CD4-positive, alpha-beta T cell treated with Interleukin-6 at 100 ng/mL for 8 hours (primary cell): ENCODE measurements at places on chromosomes 5 and 9.

DNA sequence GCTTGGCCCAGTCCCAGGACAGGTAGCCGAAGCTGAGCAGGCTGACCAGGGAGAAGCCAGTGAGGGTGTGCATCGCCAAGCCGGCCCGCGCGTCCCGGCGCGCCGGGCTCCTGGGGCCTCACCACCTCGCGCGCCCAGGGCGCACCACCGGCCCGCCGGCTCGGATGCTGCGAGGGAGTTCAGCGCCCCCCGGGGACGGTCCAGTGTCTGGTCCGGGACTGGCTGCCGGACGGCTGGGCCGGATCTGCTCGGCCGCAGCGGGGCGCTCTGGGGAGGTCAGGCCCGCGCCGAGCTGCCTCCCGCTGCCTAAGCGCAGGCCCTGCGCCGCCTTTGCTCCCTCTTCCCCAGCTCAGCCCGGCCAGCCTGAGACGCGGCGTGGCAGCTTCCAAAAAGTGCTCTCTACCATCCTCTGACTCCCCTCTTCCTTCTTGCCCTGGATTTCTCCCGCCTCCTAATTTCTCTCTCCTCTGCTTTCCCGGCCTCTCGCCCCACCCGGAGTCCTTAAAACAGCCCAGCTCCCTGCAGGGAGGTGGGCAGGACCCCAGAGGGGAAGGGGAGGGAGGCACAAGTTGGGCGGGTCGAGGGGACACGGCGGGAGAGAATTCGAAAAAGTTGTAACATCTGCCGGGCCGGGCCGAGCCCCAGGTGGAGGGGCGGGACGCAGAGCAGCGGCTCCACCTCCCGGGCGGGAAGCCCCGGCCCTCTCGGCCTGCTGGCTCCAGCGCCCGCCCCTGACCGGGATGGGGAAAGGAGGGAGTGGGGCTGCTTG lies at the start of gene ARSI:
ARSI (minus strand) TSS at position 605 of the 769 bp plus-strand sequence; CDS start at position 73, 532 bp downstream.
- no peak for DNase-seq

GRCh38 chr5:57072218-57072892 lies 101.5 kb upstream of the GPBP1 start:
- no peak for DNase-seq

- no peak for DNase-seq
Observed at GRCh38 chr5:11602298-11602697, 301.9 kb downstream of the CTNND2 start.

GRCh38 chr5:32814620-32815019 lies 103.5 kb downstream of the NPR3 start:
- no peak for DNase-seq

- DNase-seq = no peak
Observed at GRCh38 chr9:100082782-100083181, 16.0 kb downstream of the ERP44 start.

DNA sequence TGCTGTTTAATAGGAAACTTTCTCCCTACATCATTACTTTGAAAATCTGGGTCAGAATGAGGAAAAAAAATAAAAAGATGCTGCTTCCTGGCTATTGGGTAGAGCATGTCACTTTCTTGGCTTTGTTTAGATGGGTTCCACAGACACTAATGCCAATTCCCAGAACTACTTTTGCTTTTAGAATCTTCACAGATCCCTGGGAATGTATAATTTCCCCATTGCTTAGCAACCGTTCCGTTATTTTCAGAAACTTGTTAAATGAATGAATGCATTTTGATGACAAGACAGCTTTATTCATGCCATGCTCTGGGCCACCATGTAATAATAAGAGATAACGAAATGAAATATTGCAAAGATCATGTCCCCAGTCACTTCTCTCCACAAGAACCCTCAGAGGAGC lies 126.5 kb upstream of the TRPC7 start:
- DNase-seq = no peak

DNA sequence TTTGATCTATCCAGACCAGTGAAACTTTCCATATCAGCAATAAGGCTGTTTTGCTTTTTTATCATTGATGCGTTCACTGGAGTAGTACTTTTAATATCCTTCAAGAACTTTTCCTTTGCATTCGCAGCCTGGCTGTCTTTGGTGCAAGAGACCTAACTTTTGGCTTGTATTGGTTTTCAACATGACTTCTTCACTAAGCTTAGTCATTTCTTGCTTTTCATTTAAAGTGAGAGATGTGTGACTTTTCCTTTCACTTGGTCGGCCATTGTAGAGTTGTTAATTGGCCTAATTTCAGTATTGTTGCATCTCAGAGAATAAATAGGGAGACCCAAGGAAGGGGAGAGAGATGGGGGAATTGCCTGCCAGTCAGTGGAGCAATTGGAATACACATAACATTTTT lies 26.4 kb upstream of the CMYA5 start:
- no peak for DNase-seq

DNA sequence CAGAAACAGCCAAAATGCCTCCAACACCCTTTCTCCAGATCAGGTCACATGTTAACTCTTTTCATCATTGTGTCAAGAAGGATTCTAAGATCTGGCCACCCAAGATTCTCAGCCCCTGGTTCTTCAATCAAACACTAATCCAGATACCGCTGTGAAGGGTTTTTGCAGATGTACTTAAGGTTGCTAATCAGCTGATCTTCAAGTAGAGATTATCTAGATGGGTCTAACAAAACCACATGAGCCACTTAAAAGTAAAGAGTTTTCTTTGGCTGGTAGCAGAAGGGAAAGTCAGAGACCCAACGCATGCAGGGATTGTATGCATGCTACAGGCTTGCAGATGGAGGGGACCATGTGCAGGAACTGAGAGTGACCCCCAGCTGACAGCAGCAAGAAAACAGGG lies 267.9 kb downstream of the CDK5RAP2 start:
- DNase-seq = no peak

DNA sequence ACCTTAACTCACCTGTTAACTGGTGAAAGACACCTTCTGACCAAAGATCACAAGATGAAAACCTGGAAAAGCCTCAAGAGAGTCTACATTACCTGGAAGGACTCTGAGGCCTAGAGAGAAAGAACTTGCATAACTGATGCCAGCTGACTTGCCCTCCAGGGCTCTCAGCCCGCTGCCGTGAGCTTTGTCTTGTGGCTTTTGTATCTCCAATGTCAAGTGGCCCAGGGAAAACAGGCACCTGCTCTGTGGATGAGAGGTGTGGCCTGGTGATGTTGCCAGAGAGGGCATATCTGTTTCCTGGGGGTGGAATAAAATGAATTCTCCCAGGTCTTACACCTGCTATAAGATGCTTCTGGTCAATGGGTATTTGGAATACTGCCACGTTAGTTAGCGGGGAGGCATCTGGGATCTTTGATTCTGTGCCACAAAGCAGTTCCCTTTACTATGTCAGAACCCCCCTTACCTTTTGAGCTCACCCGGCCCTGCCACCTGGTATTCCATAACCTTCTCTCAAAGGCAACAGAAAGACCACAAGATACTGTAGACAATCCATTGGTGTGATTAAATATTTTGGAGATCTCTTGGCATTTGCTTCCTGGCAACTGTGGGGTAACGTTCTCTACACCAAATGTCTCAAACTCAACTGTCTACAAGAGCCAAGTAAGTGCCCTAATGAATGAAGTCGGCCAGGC lies 54.9 kb upstream of the N4BP3 start:
- DNase-seq = no peak

DNA sequence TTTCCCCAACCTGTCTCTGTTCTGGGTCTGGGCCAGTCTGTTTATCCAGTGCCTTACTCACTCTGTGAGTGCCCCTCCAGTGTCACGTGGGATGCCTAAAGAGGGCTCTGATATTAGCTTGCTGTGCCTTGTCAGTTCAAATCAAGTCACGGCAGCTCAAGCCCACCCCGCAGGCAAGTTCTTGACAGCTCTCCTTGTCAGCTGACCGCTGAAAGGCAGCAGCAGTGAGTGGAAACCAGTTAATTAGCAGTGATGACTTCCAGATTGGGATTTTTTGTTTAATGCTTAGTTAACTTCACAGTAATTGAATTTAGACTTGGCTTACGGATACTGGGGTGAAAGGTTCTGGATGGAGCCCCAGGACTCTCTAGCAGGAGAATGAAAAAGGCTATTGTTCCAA lies 210.1 kb downstream of the PSAT1 start:
- DNase-seq = no peak

- DNase-seq = no peak
Observed at GRCh38 chr9:87193151-87193550, 245.8 kb upstream of the GAS1 start.

GRCh38 chr5:153700940-153701339 lies 210.5 kb downstream of the GRIA1 start:
- DNase-seq = no peak

DNA sequence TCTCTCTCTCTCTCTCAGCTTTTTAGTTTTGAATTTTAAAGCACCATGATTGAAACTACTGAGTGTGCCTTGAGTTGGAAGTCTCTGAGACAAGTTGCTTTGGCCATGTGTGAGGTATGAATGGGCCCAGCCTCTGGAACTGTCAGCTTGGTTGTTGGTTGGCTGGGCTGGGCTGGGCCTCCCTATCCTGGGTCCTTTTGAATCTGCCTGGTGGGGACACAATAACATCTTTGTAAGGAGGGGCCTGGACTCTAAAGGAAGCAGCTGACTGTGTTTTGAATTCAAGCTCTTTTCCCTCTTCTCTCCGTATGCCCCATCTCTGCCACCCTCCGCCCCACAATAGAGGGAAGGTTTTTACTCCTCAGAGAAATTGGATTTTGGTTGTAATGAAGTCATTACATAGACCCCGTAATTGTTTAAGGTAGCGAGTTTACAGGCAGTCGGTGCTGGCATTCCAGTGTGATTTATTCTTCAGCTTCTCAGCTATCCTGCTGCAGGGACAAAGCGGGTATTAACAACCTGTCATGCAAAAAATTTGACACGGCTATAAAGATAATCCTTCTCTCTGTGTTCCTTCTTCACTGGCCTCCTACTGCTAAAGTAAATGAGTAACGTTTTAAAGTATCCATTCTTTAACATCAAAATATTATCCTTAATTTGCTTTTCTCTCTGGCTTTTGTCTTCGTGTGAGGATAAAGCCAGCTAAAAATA lies 105.4 kb downstream of the DAPK1 start:
- DNase-seq = no peak

DNA sequence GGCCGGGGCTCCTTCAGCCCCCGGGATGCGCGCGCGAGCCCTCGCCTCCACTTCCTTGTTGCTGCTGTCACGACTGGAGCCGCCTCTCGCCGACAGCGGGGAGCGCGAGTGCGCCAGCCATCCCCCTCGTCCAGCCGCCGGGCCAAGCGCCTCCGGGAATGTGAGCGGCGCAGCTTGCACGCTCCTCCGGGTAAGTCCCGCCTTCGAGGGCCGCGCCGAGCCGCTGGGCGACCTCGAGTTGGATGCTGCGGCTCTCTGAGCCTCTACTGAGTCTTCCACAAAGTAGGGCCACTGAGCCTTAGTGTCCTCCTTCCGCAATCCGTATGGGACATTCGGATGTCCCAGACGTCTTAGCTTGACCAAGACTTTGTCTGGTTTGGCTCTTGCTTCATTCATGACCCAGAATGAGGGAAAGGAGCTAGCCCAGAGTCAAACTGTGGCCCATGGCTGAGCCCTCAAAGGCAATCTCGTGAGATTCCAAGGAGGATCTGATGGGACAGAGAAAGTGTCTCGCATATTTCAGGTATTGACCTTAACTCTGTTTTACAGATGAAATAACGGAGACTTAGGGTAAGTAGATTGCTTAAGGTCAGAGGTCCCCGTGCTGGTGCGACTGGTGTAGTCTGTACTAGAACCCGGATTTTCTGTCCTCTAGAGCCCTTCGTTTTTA lies 586 bp downstream of the HMGXB3 start:
- peak; percentile 10 for DNase-seq

DNA sequence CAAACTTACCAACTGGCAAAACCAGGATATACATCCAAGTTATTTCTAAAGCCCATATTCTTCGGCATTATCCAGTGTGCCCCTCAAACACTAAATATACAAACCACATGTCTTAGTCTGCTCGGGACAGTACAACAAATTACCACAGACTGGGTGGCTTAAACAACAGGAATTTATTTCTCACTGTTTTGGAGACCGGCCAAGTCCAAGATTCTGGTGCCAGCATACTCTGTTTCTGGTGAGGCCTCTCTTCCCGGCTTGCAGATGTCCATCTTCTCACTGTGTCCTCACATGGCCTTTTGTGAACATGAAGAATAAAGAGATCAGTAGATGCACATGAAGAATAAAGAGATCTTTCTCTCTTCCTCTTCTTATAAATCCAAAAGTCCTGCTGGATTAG lies 12.9 kb upstream of the SLCO6A1 start:
- no peak for DNase-seq

- no peak for DNase-seq
Observed at GRCh38 chr5:18544421-18544820, 910.2 kb downstream of the TAF11L14 start.

DNA sequence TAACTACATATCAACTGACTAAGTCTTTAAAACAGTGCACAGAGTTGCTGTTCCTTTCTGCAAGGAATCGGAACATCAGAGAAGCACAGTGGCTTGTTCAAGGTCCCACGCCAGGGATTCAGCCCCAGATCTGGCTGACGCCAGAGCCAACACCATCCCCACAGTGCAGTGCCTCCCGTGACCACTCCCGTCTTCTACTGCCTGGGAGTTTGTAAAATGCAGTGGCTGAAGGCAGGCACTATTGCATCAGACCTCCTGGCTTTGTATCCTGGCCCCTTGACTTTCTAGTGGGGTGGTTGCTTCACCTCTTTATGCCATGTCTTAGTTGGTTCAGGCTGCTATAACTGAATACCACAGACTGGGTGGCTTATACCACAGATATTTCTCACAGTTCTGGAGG lies 131.0 kb downstream of the NSG2 start:
- DNase-seq = no peak

DNA sequence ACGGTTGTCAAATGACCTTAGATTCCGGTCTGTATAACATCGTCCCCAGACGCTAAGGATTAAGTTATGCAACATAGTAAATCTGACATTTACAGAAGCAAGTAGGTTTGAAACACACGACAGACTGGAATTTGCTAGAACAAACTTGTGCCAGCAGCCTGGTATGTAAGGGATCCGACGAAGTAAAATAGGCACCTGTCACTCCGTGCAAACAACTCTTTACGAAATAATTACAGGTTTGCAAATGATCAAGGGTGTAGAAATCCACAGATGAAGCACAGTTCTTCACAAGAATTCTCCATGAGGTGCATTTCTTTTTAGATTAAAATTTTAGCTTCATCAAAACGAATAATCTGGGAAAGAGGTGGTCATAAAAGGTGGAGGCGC lies 508 bp downstream of the MOCS2 start:
- no peak for DNase-seq

DNA sequence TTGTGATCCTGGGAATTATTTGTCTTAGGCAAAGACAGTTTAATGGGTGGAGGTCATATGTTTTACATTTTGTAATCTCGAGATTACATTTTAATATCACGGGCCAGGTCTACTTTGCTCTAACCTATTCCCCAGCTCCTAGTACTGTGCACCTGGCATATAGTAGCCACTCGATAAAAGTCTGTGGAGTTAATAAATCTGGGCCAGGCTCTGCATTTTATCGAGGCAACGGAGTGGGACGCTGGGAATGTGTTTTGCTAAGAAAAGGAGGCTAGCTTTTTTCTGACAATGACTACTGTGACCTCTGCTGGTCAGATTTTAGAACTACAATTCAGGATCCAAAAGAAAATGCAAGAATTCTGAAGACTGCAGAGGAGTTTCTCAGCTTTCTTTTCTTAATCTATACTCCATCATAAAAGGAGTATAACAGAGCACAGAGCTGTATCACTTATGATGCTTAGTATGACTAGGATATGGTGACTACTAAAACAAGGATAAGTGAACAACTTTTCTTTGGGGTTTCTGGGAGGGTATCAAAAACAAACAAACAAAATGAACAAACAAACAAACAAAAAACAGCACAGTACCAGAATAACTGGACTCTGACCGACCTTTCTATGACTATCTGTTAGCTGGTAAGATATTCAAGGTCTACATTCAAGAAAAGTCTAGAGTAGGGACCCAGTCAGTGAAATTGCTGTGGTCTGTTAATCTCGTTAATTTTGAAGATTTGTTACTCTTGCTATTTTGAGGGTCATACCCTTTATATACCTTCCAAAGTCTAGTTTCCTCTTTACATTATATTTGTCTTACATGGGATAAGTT lies 46.1 kb upstream of the CER1 start:
- DNase-seq = peak; percentile 7
